ENCODE measurements at places on chromosomes 16 and 17.

DNA sequence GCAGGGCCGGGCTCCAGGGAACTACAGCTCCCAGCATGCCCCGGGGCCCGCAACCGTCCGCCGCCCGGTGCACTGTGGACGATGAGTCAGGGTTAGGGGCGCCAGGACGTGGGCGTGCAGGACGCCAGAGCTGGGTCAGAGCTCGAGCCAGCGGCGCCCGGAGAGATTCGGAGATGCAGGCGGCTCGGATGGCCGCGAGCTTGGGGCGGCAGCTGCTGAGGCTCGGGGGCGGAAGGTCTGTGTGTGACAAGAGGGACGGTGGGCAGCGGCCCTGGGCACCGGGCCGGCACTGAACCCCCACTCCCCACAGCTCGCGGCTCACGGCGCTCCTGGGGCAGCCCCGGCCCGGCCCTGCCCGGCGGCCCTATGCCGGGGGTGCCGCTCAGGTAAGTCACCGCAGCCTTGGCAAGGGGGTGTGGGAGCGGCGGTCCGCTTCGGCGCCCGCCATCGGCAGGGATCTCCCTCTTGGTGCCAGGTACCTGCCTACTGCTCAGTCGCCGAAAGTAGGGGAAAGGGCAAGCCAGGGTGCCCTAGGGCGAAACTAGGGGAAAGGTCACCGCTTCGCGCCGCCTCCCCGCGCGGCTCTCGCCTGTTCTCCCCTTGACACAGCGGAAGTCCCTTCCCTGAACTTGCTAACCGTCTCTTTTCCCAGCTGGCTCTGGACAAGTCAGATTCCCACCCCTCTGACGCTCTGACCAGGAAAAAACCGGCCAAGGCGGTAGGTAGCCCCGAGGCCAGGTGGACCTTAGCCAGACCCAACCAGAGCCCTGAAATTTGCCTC is at the start of the genes ACADVL and DLG4:
Gene ACADVL (plus strand): TSS at position 127 of the 781 bp plus-strand sequence. CDS start 47 bp downstream, at position 174.
Gene DLG4 (minus strand): TSS at position 25 of the 781 bp plus-strand sequence.
- peak; percentile 90 for DNase-seq

DNA sequence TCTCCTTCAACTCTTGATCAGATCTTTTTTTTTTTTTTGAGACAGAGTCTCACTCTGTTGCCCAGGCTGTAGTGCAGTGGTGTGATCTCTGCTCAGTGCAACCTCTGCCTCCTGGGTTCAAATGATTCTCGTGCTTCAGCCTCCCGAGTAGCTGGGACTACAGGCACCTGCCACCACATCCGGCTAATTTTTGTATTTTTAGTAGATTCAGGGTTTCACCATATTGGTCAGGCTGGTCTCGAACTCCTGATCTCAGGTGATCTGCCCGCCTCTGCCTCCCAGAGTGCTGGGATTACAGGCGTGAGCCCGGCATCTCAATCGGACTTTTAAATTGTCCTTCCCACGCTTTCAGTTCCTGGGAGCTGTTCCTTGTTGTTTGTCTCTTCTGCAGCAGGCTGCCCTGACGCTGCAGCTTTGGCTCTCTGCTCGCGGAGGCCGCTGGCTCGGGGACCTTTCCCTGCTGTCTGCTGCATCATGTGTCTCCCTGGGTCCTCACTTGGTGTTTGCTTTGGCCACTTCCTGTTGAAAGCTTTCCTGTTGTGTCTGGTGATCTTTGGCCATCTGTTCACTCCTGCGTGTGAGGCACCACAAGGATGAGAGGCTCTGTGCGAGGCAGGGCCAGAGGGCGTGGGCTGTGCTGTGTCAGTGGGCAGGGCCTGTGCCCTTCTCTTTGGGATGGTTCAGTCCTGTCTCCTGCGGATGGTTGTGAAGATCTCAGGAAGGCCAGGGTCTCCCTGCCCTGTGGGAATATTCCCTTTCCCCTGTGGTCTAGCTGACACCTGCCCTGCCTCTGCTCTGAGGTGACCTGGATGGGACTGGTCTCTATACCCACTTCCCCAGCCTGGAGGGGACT is 18.4 kb upstream of the CAPN15 start:
- DNase-seq, result peak; percentile 42

GRCh38 chr16:70253291-70254106 is 1.8 kb upstream of the EXOSC6 start:
- DNase-seq, result peak; percentile 63

DNA sequence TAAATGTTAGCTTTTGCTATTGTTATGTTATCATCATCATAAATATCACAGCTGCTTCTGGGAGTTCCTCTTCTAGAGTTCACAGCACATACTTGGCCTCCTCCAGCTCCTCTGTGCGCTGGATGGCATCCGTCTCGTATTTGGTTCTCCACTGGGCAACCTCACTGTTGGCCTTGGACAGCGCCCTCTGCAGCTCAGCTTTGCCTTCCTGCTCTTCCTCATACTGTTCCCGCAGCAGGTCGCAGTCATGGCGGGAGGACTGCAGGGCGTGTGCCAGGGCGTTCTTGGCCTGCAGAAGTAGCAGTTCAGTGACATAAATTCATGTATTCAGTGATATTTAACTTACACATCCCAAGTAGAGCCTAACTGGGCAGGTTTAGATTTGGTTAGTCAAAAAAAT is 23.4 kb downstream of the MYH8 start:
- DNase-seq, result no peak

GRCh38 chr16:58170223-58170622 is 27.7 kb downstream of the CSNK2A2 start:
- no peak for DNase-seq

DNA sequence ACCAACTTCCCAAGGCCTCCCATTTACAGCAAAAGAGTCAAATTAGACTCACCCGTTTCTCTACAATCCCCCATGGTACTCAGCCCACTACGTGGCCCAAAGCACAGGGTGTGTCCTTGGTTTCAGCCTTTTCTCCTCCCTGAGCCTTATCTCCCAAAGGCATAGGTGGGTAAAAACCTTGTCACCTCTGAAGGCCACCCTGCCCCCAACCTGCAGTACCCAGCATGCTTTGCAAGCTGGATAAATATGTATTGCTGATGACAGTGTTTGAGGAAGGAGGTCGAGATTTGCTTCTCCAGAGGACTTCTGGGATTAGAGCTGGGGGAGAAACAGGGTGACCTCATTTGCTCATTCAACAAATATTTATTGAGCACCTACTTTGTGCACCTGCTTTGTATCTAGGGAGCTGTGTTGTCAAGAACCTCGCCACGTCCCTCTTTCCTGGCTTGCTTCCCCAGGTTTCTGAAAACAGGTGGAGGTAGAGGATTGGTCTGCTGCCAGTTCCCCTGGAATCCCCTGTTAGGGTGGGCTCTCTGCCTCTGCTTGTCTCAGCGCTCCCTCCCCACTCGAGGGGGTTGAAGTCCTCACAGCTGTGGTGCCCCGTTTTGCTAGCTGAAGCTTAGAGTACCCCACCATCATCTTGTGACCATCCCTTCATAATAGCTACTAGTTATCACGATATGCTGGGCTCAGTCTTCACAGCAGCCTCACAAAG is 3.0 kb downstream of the LASP1 start:
- no peak for DNase-seq

DNA sequence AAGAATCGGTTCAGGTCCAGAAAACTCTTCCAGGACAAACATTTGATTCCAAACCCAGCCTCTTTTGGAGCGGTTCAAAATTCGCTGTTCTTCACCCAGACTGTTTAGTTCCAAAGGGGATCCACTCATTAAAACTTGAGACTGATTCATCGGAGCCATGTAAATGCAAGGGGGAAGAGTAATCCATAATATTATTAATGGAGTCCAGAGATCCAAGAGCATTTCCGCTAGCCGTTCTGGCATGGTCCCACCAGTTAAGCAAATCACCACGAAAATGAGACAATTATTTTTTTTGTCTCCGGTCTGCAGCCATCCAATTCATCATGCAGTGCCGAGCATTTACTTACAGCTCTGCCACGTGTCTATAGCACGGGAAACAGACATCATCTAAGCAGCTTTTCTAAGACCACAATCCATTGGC is 15.1 kb downstream of the CDH8 start:
- DNase-seq, result no peak

DNA sequence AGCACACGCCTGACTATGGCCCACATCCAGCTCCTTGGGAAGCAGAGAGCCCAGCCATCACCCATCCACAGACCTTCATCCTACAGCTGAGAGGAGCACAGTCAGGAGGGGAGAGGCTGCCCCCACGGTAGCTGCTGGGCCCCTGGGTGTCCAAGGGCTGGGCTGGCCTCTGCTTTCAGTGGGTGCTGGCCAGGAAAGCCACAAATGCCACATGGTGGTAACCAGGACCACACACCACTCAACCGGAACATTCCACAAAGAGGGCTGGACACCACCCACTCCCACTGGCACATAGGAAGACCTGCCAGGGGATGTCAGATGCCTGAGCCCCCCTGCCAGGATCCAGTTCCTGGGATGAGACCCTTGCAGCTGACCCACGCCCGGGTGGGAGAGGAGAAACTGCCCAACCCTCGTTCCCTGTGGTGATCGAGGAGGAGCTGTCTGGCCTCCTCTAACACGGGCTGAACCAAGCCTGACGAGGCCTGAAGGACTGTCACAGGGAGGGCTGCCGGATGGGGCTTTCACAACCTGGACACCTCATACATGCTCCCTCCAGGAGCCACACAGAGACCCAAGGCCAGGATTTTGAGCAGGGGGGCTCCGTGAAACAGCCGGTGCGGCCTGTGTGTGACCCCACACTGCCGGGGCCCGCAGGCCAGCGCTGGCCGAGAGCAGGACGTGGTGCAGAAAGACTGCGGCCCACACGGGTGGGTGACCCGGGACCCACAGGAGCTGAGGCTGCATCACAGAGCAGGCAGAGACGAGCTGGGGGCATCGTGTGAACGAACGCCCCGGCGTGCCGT is 30.7 kb downstream of the PIEZO1 start:
- DNase-seq, result no peak

- no peak for DNase-seq
Observed at GRCh38 chr17:80265205-80266068, 4.8 kb downstream of the RNF213 start.

DNA sequence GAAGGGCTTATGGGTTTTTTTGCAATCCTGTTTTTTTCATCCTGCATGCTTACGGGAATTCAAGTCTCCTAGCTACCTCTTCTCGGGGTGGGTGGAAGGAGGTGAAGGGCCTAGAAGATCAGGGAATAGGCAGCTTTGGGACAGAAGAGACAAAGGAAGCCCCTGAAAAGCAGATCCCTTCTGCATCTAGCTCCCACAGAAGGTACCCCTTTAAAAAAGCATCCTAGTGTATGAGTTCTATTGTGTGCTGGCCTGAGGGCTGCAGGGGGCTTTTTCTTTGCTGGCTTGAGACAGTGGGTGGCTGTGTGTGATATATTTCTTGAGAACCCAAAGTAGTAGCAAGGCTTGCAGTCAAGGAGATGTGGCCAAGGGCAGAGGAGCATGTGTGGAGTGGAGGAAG is 330.5 kb downstream of the MAF start:
- no peak for DNase-seq

All from mucosa of descending colon (tissue), 3 donors.